ENCODE measurements at places on chromosomes 5 and 9. TPM values are rescaled to one million over a fixed set of nuclear protein-coding genes. Genes with fewer than 3 reads are reported as not detected.
A peak's percentile ranks its signal among the peaks of the same experiment; 100 is the strongest.

- DNase-seq: no peak
Measured at GRCh38 chr5:166281433-166281832, 2010.0 kb upstream of the WWC1 start.

GRCh38 chr9:88932766-88933165 lies 58.5 kb upstream of the S1PR3 start:
- no peak for DNase-seq

DNA sequence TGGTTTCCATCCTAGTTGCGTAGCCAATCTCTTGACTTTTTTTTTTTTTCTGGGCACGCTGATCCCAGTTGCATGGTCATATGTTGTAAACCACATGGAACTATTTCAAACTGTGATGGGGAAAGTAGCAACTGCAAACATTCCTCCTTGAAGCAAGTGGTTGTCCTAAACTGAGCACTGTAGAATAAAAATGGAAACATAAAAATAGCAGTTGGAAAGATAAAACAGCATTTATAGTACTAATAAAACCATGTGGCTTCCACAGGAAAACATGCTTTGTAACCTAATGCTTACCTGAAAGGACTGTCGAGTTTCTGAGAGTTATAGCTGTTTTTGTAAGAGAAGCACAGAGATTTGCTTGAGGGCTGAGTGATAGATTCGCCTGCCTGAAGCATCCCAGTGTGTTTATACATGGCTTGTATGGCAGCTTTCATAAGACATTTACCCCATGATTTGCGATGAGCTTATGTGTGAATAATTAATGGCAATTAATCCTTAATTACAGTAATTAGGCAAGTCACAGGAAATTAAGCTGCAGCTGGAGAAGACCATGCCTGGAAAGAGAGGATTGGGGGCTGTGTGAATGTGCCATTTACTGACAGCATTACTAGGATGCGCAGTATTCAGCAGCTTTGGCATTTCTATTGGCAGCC lies 136.5 kb downstream of the PBX3 start:
- no peak for DNase-seq

GRCh38 chr9:87063246-87063645 lies 115.9 kb upstream of the GAS1 start:
- DNase-seq: no peak

- no peak for DNase-seq
Measured at GRCh38 chr9:95505717-95506427, 10.9 kb downstream of the PTCH1 start.

- no peak for DNase-seq
Measured at GRCh38 chr9:90460220-90460619, 182.4 kb downstream of the DIRAS2 start.

GRCh38 chr5:95989283-95990048 lies 27.8 kb upstream of the ELL2 start:
- no peak for DNase-seq

DNA sequence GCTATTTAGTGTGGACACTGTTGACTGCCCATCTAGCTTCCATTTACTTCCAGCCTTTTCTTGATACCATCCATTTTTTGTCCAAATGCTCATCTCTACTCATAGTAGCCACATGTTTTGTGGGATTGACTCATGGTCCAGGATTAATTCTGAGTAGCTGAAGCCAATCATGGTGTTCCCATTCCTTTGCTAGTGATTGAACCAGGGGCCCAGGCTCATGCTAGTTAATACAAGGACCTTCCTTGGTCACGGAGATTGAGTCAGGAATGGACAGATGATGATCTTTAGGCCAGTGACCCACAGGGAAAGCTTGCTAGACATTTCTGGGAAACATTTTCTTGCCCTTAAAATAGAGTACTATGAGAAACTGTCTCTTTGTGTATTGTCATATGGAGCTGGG lies 272.9 kb upstream of the RIOK2 start:
- DNase-seq: no peak

DNA sequence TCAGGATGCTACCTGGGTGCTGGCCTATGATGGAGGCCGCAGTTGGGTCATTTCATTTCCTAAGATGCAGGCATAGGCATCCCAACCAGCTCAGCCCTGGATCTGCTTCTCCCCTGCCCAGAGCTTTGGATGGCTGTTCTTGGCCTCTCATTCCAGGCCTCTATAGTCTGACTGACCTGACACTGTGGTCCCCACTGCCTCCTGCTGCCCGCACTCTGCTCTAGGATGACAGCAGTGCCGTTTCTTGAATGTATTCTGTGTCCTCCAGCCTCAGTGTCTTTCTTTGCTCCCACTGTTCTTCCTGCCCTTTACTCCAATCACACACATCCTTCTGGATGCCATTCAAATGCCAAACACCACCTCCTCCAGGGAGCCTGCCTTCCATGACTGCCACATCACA lies 235.7 kb downstream of the HSPA4 start:
- DNase-seq: peak; percentile 31

DNA sequence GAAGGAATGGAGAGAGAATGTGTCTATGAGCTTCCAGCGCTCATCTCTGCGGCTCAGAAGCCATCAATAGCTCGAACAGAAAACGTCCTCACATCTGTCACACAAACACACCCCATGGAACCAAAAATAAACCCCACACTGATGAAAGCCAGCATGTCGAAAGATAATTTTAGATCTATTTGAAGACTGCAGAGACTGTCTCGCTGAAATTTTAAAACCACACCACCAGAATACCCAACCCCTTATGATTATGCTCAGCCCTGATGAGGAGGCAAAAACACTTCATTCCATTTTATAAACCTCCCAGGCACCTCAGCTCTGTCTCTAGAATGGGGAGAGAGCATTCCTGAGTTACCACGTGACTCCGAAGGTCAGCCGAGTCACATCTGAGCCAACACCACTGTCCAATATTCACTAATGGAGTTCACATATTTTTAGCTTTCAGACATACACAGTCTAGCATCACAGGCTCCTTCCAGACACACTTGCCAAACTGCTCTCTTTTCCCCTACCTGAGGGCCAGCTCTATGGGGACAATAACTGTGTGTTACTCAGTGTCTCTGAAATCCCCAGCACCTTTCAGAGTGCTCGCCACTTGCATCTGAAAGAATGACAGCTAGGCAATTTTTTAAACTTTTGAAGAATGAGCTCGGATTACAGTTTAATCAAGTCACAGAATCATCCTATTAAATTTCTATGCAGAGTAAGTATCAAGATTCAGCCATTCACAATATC lies 63.2 kb downstream of the SERINC5 start:
- DNase-seq: no peak

- no peak for DNase-seq
Measured at GRCh38 chr5:3510642-3511417, 84.8 kb upstream of the IRX1 start.

GRCh38 chr5:38071831-38072694 lies 186.3 kb upstream of the EGFLAM start:
- DNase-seq: no peak

GRCh38 chr5:123813937-123814624 lies 302.1 kb downstream of the CSNK1G3 start:
- DNase-seq: no peak

DNA sequence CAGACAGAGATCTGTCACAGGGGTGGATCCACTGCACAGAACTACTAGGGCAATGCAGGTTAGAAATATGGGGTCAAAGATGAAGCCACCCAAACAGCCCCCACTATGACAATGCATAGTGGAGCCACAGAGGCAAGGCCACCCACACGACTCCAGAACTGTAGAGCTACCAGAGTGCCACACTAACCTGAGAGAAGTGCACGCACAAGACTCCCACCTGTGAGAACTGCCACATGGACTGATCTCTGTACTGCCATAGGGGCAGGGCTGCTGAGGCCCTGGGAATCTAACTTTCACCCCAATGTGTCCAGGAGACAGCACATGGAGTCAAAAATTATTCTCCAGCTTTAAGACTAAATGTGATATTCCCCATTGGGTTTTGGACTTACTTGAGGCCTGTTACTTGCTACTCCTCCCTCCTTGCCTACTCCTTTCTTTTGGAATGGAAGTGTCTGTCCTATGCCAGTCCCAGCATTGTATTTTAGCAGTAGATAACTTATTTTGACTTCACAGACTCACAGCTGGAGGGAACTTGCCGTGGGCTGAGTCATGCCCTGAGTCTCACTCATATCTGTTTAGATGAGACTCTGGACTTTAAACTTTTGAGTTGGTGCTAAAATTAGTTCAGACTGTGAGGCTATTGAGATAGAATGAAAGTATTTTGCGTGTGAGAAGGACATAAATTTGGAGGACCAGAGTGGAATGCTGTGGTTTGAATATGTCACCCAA lies 853.3 kb downstream of the MAT2B start:
- DNase-seq: no peak

- no peak for DNase-seq
Measured at GRCh38 chr5:75275756-75276155, 39.1 kb upstream of the ANKRD31 start.

DNA sequence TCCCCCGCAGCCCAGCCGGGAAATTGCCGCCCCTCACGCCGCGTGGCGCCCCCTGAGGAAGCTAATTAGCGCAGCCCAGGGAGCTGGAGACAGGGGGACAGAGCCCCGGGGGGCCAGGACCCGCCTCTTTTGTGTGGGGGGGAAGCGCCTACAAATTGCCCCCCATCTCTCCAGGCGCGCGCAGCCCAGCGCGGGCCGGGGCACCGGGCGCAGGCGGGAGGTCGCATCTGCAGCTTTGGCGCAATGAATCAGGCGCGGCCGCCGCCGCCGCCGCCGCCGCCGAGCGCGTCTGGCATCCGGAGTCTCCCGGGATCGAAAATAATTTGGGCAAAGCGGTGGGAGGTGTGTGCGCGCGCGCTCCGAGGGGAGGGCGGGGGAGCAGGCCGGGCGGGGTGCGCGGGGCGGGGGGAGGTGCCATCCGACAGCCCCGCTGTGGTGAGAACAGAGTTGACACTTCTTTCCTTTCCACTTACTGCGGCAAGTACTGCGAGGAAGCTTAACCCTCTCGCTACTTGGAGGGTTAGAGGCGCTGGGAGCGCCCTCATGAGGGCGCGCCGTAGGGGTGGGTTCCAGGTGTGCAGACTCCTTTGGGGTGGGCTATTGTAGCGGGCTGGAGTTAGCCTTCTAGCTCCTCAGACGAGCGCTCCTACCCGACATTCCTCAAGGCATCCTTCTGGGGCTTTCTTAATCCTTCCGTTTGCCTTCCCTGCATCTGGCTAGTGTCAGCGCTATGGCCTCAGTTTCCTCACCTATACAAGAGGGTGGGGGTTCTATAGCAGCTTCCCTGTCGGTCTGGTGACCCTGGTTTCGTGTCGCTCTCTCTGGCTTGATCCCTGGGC lies 63.1 kb downstream of the CXXC5 start:
- no peak for DNase-seq

- no peak for DNase-seq
Measured at GRCh38 chr5:78355561-78355960, 4.9 kb upstream of the SCAMP1 start.

DNA sequence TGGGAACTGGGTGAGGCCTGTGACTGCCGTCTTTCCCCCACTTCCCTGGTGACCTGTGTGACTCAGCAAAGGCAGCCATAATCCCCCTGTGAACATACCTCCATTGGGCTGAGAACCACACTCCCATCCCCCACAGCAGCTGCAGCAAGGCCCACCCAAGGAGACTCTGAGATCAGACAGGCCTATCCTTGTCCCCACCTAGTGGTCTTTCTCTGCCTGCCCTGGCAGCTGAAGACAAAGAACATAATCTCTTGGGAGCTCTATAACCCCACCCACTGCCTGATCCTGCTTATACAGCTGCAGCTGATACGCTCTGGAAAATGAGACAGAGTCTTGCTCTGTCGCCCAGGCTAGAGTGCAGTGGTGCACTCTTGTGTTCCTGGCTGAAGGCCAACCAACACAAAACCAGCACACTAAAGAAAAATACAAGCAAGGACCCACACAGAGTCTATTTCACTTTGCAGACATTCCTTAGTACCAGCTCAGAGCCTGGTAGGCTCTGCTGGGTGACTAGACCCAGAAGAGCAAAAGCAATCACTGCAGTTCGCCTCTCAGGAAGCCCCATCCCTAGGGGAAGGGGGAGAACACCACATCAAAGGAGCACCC lies 106.7 kb downstream of the MCTP1 start:
- DNase-seq: peak; percentile 22

DNA sequence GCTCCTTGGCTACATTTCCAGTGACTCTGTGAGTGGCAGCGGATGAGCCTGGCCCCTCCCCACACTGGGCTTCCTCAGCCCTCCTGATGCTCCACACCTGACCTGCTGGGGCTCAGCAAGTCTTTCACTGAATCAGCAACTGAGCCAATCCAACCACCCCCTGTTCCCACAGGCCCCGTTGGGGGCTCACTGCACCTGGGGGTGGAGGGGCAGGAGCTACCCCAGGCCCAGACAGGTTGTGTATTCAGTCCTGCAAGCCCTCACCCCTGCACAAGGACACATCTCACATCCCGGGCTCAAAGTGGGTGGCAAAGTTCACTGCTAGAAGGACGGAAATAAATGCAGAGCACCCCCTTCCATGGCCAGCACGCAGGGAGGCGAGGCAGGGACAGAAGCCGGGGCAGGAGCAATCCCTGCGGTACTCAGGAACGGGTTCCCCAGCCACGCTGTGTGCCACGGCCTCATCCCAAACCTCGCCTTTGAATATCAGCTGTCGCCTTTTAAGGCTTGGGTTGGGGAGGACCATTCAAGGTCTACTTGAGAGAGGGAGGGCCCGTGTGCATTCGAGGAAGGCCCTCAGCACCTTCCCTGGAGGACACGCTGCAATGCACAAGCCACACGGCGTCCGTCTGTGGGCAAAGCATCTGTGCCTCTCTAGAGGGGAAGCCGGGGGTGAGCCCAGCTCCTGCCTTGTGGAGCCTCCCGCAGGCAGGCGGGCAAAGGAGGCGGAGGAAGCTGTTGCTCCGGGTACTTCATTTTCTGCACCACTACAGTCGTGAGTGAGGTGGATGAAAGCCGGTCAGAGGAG lies 75.0 kb upstream of the SARDH start:
- DNase-seq: no peak

DNA sequence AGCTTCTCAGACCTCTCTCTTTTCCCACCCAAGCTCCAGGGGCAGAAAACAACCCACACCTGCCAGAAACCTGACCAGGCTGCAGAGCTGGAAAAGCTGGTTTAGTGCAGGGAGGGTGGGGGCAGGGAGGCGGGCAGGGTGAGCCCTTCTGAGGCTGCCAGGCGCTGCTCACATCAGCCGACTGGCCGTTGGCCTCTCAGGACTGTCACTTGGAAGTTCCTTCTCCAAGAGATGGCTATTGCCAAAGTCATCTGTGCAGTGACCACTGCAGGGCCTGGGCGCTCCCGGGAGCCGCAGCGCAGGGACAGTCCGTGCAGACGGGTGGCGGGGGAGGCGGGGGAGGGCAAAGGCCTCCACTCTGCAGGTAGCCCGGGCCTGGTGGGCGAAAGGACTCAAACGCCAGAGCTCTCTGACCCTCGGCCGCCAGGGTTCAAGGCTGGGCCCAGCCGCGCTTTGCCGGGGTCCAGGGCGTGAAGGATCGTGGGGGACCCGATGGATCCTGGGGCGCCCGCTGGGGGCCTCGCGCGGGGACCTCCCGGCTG lies 205.0 kb upstream of the IER5L start:
- no peak for DNase-seq

- DNase-seq: no peak
Measured at GRCh38 chr9:10268531-10269485, 344.0 kb downstream of the PTPRD start.

Gene STKLD1
- 1.0 TPM for total RNA-seq

Gene LRRC19
- not detected for total RNA-seq

Gene SWI5
- total RNA-seq: 28.3 TPM

Gene NSUN2
- total RNA-seq: 73.5 TPM

Gene CCDC192
- 2.1 TPM for total RNA-seq

Gene TMEM215
- 18.6 TPM for total RNA-seq

Measured in tibial nerve (tissue), 4 donors.